ENCODE measurements at places on chromosomes 11 and 22.

DNA sequence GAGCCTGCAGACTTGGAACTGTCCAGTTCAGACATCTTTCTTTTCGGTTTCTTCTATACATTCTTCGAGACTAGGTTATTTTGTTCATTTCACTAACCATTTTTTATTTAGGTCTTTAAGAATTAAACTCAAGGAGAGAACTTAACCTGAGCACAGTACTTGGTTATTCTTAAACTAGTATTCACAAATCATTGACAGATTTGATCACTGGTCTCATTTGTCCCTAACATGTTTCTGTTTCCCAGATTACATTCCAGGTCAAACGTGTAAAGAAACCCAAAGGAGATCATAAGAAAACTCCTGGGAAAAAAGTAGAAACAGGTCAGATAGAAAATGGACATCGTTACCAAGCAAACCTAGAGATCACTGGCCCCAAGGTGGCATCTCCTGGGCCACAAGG lies 85.1 kb downstream of the TTC17 start:
- no peak for DNase-seq

DNA sequence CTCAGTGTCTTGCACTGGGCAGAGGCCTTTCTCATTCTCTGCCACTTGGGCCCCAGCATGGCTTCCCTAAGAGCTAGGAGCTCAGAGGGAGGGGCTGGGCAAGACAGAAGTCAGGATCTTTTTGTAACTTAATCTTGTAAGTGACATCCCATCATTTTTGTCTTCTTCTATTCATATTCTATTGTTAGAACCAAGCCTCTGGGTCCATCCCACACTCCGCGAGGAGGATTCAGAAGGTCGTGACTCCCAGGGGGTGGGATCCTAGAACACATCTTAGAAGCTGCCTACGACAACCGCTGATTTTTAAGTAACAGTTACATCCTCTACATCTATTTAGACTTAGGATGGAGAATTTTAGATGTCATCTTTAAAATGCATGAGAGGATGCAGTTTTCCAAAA lies 1.5 kb upstream of the IL17RA start:
- DNase-seq, result no peak

GRCh38 chr22:23565305-23565914 lies 14.7 kb downstream of the IGLL1 start:
- DNase-seq, result no peak

GRCh38 chr11:73965764-73966121 lies 14.9 kb downstream of the DNAJB13 start:
- no peak for DNase-seq

DNA sequence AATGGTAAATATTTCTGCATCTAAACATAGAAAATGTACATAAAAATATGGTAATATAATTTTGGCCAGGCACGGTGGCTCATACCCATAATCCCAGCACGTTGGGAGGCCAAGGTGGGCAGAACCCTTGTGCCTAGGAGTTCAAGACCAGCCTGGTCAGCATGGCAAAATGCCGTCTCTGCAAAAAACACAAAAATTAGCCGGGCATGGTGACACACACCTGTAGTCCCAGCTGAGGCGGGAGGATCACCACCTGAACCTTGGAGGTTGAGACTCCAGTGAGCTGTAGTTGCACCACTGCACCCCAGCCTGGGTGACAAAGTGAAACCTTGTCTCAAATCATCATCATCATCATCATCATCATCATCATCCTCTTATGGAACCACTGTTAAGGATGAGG lies 230.6 kb upstream of the NCAM1 start:
- DNase-seq, result no peak

- peak; percentile 55 for DNase-seq
These were observed 84.7 kb downstream of the MAML2 start for GRCh38 chr11:96257972-96258934.

DNA sequence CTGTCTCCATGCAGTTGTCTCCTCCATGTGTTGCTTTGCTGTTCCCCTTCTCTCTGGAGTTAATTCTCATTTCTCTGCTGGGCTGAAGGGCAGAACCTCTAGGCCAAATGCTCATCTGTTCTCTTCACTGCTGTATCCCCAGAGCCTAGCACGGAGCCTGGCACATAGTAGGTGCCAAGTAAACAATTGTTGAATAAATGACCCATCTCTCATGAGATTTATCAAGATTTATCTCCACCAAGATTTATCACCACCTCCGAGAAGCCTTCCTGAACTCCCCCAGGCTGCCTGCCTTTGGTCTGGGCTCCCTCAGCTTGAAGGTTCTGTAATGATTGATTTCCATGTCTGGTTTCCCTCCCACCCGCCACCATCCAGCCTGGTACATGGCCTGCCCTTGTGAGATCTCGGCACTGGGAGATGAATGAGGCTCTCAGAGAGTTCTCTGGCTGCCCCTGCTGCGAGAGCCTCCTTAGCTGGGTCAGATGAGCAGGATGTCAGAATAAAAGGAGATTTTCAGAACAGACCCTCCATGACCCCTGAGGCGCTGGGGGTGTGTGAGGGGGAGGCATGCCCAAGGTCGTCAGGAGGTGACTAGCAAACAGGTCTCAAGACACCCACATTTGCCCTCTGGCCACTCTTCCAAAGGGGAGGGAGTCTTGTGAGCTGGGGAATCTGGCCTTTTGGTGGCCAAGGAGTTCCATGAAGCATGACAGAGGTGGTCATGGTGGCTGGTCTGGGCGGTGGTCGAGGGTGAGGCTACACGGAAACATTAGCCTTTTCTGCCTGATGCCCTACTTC lies 2.4 kb upstream of the GDPD5 start:
- DNase-seq, result no peak

DNA sequence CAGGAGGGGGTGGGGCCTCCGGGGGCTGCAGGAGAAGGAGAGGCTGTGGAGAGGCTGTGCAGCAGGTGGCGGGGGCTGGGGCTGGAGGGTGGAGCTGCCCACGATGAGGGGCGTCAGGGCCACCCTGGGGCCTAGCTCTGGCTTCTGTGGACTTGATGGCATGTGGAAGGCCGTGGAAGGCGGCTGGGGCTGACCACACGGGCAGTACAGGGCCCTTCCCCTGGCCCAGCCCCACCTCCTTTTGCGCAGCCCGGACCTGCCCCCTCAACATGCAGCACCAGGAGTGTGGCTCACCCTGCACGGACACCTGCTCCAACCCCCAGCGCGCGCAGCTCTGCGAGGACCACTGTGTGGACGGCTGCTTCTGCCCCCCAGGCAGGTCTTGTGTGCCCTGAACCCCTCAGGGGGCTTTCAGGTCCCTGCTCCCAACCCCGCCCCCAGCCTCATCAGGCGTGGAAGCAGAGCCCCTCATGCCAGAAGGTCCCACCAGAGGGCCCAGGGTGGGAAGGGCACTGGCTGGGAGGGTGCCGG lies 6.1 kb downstream of the MUC5B start:
- DNase-seq, result no peak

DNA sequence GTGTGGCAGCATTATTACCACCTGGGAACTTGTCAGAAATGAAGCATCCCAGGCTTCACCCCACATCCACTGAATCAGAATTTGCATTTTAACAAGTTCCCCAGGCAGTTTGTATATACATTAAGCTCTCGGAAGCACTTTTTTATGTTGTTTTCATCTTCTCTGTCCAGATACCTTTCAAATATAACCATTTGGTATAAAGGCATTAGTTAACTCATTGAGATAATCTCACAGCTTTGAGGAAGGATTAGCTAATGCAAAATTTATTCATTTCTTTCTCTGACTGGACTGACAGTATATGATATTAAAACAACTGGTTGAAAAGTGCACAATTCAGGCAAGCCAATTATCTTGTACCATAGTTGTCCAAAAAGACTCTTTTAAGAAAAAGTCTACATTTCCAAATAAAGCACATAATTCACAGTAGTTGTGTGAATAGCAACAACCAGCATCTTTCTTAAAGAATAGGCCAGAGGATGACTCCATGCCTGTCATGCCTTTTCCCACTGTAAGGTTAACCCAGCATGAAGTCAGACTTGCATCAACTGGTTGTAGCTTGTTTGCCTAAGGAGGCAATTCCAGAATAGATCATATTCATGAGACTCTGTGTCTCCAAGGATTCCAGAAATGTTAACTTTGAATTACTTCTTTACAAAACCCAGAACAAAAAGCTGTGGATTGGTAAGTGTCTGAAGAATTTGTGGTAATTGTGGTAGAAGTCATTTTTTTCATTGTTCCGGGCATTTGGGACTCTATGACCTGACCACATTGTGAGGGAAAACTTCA lies 254.3 kb upstream of the SESN3 start:
- DNase-seq, result no peak

DNA sequence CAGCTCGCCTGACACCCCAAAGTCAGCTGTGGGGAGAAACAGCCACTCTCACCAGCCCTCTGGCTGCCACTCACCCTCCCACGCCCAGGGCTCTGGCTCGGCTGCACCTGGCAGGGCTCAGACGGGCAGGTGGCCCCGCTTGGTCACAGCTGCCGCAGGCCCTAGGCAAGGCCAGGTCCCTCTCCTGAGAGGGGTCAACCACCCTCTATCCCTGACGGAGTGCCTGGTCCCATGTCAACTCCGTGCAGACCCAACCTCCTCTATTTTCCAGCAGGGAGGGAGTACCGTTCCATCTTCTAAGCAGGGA lies 1.9 kb downstream of the MAP4K2 start:
- no peak for DNase-seq

GRCh38 chr22:39267974-39268373 lies 23.2 kb upstream of the PDGFB start:
- no peak for DNase-seq

DNA sequence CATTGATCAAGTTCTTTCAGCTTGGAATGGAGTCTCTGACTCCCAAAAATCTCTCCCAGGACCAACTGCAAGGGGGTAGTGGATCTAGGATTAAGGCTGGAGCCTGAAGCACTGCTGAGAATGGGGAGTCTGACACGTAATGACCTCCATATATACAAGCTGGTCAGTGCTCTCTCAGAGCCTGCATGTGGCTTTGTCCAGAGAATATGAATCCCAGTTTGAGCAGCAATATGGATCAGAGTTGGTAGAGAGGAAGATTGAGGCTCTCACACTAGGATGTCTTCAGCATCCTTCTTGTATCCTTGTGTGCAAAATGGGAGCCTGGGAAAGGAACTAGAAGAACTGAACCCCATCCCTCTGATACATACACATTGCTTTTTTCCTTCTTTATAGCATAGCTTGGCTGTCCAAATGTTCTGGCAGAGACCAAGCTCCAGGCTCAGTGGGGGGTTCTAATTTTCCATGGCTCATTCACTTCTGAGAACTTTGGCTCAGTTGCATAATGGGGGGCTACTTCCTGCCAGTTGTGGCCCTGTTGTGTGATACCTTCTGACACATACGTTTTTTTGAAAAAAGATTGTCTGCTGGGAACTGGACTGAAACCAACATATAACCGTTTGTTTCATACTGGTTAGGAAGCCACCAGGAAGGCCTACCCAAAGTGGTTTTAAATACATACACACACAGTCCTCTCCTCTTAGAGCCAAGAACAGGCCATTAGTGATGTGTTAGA lies 138.2 kb downstream of the ETS1 start:
- DNase-seq, result no peak

- DNase-seq, result peak; percentile 60
These were observed 30.9 kb upstream of the WNT7B start for GRCh38 chr22:46007848-46008261.

DNA sequence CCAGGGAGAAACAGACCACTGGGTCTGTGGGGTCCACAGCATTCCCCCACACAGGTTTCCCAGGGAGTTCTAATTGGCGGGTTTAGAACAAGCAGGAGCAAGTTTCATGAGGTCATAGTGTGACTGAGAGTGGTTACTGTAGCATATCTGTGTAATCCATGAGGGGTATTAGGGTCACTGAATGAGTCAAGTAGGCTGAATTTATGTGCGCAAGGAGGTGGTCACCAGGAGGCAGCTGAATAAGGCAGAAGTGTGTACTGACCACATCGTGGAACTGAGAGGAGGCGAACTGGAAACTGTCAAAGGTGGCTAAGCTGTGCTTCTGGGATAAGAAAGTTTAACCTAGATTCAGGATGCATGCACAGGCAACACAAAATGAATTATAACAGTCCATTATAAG lies 876.0 kb downstream of the METTL15 start:
- DNase-seq, result no peak

DNA sequence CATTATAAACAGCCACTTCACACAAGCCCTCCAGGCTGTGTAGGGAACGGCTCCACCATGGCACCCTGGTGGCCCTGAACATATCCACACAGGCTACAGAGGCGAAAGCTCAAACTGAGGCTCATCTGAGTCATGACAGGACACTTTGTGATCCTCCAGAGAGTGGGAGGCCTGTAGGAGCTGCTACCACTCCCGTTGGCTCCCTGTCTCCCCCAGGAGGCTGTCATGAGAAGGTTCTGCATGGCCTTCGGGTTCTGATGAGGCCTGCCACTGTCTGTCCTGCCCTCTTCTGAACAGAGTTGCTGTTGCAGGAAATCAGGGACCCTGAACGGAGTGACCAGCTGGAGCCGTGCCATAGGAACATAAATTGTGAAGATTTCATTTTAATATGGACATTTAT lies 23.8 kb upstream of the ALDH3B2 start:
- peak; percentile 5 for DNase-seq

- DNase-seq, result no peak
These were observed 1.7 kb downstream of the ZBTB16 start for GRCh38 chr11:114061048-114061680.

DNA sequence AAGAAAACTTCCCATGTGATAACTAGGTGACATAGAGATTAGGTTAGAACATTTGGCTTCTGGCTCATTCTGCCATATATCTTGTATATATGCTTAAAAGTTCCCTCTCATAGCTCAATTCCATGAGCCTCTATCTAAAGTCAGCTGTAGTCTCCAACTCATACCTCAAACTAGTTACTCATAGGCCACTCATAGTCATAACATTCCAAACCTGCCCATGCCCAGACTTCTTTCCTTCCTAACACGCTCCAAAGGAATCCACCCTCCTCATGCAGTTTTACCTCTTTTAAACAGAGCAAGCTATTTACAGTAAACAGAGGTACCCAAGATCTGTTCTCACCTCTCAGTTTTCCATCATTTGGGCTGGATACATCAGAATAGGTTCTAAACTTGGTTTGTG lies 39.4 kb downstream of the GLYATL2 start:
- no peak for DNase-seq

DNA sequence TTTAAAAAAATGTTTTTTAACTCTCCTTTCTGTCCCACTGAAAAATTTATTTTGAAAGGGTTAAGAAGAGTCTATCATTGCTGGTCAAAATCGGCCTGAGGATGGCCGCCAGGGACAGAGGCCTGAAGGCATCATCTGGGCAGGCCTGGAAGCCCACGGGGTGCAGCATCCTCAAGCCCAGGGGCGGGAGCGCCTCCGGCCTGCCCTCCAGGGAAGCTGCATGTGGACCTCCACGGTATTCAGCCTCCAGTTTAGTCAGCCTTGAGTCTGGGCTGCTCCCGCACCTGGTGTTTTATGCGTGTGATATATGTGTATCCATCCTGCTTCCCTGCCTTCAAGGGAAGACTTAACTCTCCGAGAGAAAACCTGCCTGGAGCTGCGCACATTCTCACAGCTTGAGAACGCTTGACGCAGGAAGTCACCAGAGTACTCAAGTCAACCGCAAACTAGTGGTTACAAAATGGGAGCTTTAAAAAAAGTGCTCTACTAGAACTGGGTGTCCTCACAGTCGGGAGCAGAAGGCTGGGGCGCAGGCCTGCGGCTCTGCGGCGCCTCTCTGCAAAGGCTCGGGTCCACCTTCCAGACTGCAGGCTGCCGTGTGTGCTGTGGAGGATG lies 13.6 kb upstream of the BID start:
- DNase-seq, result no peak

Measured in HFF-Myc (cell line).